ENCODE measurements at places on chromosomes 2 and 18.

- no peak for DNase-seq
These were observed 98.1 kb downstream of the SMAD2 start for GRCh38 chr18:47832348-47832747.

DNA sequence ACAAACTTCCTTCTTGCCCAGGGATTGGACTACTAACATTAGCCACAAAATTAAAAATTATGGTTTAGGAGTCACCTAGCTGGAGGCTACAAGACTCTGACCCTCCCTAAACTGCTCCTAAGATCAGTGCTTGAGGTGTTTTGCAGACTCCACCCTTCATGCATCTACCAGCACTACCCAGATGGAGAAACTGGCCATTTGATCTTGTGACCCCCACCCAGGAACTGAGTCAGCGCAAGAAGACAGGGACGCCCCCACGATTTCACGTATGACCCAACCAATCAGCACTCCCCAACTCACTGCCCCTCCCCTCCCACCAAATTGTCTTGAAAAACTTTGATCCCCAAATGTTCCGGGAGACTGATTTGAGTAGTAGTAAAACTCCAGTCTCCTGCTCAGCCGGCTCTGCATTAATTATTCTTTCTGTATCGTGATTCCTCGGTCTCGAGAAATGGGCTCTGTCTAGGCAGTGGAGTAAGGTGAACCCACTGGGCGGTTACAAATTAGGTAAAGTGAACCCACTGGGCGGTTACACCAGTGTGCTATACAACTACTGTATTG lies 40.1 kb upstream of the CCDC88A start:
- DNase-seq = no peak

DNA sequence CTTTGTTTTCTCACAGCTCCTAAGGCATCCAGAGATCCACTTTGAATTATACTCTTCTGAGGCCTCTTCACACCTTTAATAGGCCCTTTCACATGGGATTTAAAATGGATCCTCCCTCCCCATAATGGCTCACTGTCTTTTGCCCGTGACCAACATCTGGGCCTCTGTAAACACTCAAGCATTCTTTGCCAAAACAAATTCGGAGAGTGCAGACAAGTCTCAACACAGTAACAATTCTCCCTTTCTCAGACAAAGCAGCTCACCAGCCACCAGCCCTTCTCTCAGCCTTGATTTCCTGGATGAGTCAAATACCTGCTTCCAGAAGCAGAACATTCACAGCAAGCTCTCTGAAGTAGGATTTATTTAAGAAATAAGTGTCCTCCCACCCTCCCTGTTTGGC lies 14.0 kb upstream of the IMP4 start:
- DNase-seq = no peak

- no peak for DNase-seq
These were observed 115.9 kb downstream of the KLHL29 start for GRCh38 chr2:23500836-23501235.

- DNase-seq = no peak
These were observed 3.6 kb downstream of the DIS3L2 start for GRCh38 chr2:231965102-231965501.

GRCh38 chr2:59395119-59395518 lies 1154.0 kb upstream of the FANCL start:
- DNase-seq = no peak

DNA sequence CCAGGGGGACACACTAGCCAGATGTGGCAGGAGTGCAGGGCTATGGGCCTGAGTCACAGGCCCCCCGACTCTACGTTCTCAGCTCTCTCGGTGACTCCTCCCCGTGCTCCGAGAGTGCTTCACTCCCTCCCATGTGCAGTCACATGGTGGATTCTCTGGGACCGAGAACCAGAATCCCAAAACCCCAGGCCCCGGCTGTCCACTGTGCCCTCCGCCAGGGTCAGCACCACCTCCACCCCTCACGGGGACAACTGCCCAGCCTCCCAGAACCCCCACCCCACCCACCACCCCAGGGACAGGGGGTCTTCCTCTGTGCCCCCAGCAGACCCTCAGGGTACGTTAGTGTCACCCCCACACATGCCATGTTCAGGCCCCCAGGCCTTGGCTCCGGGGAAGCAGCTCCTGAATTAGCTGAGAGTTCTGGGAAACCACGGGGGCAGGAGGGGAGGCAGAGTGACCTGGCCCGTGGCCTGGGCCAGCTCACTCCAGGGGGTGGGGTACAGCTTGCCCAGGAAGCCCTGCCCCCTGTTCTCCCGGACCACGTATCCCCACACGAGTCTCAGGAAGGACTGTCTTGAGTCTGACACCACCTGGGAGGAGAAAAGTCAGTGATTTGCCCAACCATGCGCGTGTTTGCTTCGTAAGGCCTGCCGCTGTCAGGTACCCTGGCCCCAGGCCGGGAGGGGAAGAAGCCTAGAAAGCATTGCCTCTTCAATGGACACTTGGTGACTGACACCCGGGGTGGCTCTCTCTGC lies 4.4 kb downstream of the RAMP1 start:
- no peak for DNase-seq

GRCh38 chr2:171447675-171448074 lies 13.6 kb downstream of the DCAF17 start:
- no peak for DNase-seq

- no peak for DNase-seq
These were observed 29.0 kb upstream of the LAPTM4A start for GRCh38 chr2:20080428-20080827.

DNA sequence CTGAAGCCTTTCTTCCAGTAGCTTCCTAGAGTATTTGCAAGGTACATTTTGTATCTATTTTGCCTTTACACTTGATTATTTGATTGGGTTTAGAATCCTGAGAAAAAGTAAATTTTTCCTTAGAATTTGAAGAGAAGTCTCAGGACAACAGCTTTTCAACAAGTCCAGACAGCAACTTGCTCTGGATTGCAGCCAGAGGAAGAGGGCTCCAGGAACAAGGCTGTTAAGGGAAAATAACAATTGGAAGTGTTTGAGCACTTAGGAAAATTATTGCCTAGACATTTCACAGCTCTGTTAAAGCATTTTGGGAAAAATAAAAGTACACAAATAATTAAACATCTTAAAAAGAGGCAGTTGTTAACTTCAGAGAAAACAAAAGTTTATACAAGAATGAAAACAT lies 58.3 kb upstream of the RAPGEF4 start:
- DNase-seq = no peak

DNA sequence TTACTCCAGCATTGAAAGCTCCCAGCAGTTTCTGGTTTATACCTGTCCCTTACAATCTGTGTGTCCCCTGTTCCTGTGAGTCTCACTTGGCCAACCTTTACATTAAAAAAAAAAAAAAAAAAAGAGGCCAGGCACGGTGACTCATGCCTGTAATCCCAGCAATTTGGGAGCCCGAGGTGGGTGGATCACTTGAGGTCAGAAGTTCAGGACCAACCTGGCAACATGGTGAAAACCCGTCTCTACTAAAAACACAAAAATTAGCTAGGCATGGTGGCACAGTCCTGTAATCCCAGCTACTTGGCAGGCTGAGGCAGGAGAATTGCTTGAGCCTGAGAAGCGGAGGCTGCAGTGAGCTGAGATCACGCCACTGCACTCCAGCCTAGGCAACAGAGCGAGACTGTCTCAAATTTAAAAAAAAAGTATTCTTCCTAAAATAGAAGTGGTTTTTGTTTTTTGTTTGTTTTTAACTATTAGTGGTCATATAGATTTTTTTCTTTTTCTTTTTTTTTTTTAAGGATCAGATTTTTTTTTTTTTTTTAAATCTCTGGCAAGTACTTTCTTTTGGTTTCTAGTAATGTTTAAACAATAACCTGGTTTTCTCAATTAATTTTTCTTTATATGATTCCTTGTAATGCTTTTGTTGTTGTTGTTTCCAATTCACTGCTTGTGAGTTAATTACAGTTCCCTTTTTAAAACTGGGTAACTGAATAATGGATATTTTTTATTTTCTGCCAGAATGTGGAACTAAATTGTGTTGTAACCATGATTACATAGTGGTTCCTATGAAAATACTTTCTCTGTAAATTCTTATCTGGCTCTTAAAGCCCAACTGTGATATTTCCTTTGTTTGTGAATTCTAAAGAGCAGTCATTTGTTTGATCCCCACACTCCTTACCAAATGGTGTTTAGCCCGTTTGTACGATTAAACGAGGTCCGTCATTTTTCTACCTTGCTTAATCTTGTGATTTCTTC lies 116.8 kb downstream of the CTAGE1 start:
- DNase-seq = no peak

DNA sequence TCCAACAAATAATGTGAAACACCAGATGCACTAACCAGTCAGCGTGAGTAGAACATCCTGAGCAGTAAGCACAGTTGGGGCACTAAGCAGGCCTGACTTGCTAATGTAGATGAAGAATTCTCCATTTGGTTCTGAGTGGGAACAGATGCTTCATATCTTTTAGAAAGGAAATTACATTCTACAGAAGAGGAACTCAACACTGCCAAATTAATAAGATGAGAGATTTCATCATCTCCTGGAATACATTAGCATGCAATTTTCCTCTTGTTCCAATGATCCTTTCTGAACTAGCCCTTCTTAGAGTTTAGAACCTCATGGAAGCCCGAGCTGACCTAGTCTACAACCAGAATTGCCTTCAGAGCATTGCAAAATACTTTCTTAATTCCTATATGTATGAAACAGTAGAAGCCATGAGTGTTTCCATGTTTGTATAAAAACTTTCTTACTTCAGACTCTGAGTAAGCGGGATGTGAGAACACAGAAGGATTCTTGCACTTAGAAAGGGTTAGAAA lies 34.8 kb downstream of the COL5A2 start:
- no peak for DNase-seq

DNA sequence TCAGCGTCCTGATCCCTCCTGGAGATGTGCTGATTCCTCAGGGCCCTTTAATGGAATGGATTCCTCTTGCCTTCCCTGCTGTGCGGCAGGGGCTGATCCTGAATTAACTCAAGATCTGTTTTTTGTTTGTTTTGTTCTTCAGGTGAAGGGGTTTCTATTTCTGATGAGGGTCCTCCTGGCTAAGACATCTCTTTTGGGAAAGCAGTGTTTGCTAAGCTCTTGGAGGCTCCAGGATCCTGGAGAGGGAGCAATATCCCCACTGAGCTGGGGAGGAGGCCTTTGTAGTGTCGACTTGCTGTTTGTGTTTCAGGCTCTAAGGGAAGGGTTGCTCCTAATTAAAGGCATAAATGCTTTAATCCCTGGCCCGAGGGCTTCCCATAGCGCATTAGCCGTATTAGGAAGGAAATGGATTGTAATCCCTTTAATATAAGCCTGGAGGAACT lies 65.3 kb upstream of the FOXI3 start:
- DNase-seq = no peak

- no peak for DNase-seq
These were observed 46.8 kb upstream of the MGAT4A start for GRCh38 chr2:98777710-98778109.
